ENCODE measurements at places on chromosomes 2 and 18. TPM values are rescaled to one million over a fixed set of nuclear protein-coding genes. Genes with fewer than 3 reads are reported as not detected.
A peak's percentile ranks its signal among the peaks of the same experiment; 100 is the strongest.

- no peak for DNase-seq
- H3K27me3 ChIP-seq, result peaks cover 9% of the 10 kb centered on the region
- H3K27ac ChIP-seq, result no peak overlapping the region
- no peaks in the 10 kb centered on the region for H3K4me1 ChIP-seq
- no peak overlapping the region for H3K4me3 ChIP-seq
Measured at GRCh38 chr18:22260208-22260820, 90.9 kb downstream of the GATA6 start.

DNA sequence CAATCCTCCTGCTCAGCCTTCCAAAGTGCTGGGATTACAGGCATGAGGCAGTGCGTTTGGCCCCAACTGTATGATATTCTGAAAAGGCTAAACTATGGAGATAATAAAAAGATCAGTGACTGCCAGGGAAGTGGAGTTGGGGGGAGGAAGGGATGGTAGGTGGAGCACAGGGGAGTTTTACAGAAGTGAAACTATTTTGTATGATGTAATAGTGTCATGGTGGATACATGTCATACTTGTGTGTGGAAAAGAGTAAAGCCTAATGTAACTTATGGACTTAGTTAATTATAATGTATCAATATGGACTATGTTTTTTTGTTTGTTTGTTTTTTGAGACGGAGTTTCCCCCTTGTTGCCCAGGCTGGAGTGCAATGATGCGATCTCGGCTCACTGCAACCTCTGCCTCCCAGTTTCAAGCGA is 2.9 kb upstream of the GGCX start:
- H3K27ac ChIP-seq, result no peak overlapping the region
- DNase-seq, result no peak
- no peak overlapping the region for H3K4me3 ChIP-seq
- H3K36me3 ChIP-seq, result peaks cover under 1% of the 10 kb centered on the region
- no peaks in the 10 kb centered on the region for H3K27me3 ChIP-seq

Gene LOXL3
- total RNA-seq, result 97.4 TPM

- DNase-seq, result peak; percentile 62
- no peak overlapping the region for H3K4me3 ChIP-seq
- no peak overlapping the region for H3K27ac ChIP-seq
- H3K36me3 ChIP-seq, result no peaks in the 10 kb centered on the region
Measured at GRCh38 chr2:23583467-23583866, 198.5 kb downstream of the KLHL29 start.

Gene ALK
- under 0.01 TPM for total RNA-seq

DNA sequence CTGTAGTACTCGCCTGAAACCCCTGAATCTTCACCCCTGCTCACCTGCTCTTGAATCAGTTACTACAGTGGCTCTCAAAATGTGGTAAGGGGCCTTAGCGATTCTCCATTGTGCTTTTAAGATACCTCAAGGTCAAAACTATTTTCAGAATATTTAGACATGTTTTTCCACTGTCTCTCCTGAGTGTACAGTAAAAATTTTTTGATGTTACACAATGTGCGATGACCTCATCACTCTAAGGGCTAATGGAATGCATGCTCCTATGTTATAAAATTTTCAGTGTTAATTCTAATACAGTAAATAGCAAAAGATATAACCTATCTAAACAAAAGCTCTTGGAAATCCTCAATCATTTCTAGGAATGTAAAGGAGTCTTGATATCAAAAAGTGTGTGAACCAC is 336.9 kb upstream of the PKDCC start:
- H3K4me1 ChIP-seq, result peaks cover 5% of the 10 kb centered on the region
- H3K36me3 ChIP-seq, result no peaks in the 10 kb centered on the region
- no peak for DNase-seq

Gene CETN1
- total RNA-seq, result not detected
